RWPE2 (cell line): ENCODE measurements at places on chromosomes 3 and 15.

DNA sequence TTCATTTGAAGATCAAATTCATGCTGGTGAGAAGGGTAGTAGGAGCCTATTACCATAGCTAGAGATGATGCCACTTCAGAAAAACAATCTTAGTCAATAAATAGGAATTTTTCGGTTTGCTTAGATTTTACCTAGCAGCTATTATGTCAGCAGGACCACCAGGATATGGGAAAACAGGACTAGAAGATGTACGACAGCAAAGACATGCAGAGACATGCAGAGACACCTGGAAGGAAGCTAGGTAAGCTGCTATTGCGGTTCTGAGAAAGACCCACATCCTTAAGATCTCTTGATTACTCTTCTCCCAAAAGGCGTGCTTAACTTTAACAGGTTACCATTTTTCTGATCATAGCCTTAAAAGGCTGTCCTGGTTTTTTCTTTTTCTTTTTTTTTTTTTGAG is 64.8 kb upstream of the THSD4 start:
- no peak for DNase-seq

GRCh38 chr3:20186600-20187004 is 596 bp upstream of the SGO1 start:
- DNase-seq = no peak

- peak; percentile 35 for DNase-seq
Observed at GRCh38 chr3:38602576-38603250, 46.8 kb downstream of the SCN5A start.

DNA sequence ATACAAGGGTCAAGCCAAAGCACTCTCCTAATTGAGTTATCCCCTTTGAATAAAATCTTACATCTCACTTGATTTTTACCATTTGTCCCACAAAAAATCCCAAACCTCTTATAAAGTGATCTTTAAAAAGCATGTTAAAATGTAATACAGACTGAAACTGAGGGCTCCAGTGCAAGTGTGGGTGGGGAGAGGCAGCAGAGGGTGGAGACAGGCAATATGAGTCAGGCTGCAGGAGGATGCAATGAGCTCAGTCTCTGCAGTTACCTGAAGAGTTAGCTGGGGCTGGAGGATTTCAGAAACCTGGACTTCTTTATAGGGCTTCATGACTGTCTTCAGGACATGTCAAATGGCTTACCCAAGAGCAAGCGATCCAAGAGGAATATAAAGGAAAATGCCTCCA is 14.2 kb upstream of the COLQ start:
- DNase-seq = no peak

- no peak for DNase-seq
Observed at GRCh38 chr3:49761661-49762060, 24.7 kb downstream of the IP6K1 start.

GRCh38 chr3:53792866-53793265 is 53.4 kb downstream of the CHDH start:
- DNase-seq = no peak

DNA sequence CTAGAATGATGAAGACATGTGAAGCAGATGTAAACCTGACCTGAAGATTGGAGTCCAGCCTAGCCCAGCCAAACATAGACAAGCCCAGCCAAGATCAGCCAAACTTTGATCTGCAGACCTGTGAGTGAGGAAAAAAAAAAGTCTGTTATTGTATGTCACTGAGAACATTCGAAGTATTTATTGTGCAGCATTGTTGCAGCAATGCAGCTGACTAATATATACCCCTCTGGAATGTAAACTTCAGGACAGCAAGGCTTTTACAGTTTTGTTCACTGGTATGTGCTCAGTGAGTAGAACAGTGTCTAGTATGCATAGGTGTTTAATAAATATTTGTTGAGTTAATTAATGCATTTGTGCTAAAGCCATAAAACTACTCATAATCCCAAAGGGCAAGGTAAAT is 23.4 kb downstream of the TMEM202 start:
- no peak for DNase-seq

DNA sequence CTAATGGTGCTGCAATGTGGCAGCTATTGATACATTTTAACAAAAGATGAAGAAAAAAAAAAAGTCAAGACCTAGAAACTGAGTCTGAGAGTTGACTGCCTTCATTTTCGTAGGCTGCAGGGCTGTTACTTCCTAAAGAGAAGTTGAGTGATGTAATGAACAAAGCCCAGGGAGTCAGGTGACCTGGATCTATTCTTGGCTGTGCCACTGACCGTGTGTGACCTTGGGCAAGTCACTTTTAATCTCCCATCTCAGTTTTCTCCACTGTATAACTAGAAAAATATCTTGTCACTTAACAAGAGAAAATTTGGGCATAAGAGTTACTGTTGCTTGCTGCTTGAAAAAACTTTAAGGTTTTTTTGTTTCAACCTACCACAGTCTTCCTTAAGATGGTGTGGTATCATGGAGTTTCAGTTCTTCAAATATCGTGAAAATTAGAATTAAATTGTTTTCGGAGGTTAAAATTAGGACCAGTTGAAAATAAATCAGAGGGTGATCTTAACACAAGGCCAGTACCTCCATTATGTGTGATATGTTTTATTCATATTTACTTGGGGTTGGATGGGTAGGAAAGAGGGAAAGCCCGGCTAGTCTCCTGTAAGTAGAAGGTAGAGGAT is 5.8 kb downstream of the FMN1 start:
- no peak for DNase-seq

- no peak for DNase-seq
Observed at GRCh38 chr15:96392380-96393208, 62.1 kb downstream of the NR2F2 start.

- DNase-seq = no peak
Observed at GRCh38 chr15:76368122-76368621, 31.6 kb downstream of the ISL2 start.

DNA sequence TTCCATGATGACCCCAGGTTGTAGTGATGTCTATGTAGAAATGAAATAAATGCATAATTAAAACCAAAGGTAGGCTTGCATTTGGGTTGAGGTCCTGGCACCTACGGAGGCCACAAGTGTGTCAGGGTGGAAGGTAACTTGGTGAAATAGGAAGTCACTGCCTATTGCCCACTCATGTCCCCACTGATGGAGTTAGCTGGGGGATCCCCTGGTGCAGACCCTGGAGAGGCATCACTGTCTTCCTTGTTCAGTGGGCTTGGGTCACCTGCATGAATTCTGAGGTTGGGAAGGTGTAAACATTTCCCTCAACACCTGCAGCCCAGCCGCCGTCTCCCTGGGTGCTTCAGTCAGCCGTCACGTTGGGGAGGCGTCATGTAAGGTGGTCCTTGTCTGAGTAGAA is 97.1 kb downstream of the APBA2 start:
- no peak for DNase-seq

DNA sequence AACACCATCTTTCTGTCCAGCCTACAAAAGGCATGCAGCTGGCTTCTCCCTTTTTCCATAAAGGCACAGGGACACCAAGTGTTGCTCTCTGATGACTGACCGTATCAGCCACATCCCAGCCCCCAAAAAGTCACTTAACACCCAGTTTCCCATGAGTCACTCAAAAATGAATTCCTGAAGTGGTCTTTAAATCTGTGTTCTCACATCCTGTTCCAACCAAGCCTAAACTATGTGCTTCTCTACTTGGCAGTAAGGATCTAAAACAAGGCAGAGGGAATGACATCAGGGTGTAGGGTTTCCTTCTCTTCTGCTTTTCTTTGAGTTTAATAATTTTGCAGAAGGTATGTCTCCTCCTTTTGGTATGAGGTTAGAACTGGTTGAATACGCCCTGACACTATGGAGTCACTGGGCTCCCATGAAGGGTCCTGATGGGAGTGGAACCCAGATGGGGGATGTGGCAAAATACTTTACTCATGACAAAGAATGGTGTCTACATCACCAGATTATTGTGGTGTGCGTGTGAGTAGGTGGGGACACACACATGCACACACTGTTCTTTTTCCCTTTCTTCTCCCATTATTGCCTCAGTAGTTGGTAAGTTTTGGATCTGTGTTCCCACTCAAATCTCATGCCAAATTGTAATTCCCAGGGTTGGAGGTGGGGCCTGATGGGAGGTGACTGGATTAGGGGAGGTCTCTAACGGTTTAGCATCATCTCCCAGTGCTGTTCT is 35.6 kb upstream of the CCK start:
- no peak for DNase-seq

DNA sequence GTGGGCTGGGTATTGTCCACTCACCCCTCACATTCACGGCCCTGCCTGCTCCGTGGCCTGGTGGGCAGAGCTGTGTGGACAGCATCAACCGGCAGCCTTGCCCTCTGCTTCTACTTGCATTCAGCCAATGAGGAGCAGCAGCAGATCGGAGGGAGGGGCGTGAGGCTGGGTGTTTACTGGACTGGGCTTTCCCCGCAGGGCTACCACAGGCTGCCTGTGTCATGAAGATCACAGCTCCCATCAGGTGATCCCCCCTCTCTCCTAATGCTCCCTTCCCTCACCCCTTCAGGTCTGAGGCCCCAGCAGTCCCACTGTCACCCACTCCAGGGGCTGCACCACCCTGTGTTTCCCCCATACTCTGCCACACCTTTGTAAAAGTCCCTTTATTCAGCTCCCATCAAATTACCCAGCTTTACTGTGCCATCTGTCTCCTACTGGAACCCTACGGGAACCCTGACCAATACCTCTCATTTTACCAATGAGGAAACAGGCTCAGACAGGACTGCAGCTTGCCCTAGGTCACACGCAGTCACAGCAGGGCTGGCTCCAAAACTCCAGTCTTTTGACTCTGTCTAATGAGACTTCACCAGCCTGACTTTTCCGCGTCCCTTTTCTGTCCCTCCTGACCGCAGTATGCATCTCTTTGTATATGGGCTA is 81.1 kb downstream of the MEGF11 start:
- no peak for DNase-seq

DNA sequence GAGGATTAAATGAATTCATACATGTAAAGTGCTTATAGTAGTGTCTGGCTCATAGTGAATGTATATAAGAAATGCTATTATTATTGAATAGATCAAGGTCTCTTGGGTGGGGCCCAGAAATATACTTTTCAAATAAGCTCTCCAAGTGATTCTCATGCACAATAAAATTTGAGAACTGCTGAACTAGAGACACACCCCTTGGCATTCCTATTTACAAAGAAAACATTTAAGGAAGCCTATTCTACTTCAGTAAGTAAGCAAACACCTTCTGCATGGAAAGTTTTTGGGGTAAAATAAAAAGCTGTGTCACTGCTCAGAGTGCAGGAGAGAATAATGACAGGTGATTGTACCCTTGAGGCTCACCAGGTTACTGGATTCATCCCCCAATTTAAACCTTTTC is 75.2 kb downstream of the EOMES start:
- no peak for DNase-seq

DNA sequence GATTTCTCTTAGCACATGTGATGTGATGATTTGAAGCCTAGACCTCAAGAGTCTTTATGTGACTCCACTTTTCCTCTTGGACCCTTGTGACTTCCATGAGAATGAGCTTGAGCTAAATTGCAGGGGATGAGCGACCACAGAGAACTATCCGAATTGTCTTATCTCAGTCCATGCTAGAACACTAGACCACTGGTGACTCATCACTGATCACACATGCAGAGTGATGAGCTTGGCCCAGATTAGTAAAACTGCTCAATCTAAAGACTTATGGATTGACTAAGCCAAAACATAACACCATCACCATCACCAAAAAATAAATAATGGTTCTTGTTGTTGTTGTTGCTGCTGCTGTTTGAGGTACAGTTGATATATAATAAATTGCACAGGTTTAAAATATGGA is 114.1 kb upstream of the CFAP20DC start:
- no peak for DNase-seq

DNA sequence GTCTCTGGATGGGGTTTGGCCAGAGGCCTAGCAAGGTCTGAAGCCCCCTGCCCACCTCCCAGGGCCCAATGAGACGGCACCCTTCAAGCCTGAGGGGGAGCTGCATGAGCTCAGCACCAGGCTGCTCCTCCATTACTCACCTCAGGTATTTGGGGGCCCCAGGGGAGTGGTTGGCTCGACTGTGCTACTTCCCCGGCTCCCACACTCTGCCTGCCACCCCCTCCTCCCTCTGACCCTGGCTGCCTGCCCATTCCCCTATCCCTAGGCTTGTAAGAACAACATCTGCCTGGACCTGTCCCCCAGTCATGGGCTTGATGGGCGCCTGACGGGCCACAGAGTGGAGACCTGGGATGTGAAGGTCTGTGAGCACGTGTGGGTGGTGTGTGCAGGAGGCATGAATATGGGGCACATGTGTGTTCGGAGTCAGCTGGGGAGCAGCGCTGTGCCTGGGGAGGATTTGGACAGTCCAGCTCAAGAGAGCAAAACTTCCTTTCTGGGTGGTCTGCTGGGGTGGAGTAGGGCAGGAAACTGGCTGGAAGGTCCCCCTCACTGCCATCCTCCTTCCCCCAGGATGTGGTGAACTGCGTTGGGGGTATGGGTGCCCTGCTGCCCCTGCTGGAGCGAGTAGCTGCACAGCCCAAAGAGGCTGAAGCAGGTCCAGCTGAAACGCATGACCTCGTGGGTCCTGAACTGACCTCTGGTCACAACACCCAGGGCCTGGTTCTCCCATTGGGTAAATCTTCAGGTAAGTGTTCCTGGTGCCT is 17.4 kb downstream of the NBEAL2 start:
- DNase-seq = peak; percentile 65

- no peak for DNase-seq
Observed at GRCh38 chr3:35737080-35737479, 97.8 kb downstream of the ARPP21 start.

DNA sequence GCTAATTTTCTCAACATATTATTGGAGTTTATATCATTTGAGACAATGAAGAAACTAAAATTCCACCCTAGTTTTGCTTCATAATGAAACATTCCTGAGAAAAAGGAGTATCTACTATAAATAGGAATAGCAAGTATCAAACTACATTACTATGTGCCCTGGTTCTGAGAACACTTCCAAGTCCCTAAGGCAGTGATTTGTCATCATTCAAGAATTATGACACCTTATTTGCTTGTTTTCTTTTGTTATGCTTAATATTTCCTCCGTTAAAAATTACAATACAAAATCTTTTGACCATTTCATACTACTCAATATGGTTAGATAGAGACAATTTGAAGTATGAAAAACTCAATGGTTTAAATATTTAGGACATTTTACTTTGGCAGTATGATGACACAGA is 707.8 kb upstream of the GOLIM4 start:
- no peak for DNase-seq

DNA sequence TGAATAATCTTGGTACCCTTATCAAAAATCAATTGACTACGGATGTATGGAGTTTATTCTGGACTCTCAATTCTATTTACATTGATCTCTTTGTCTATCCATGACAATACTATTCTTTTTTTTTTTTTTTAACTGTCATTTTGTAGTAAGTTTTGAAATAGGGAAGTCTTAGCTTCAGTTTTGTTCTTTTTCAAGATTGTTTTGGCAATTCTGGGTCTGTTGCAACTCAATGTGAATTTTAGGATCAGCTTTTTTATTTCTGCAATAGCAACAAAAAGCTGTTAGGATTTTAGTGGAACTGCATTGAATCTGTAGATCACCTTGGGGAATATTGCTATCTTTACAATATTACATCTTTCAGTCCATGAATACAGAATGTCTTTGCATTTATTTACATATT is 21.4 kb downstream of the BTLA start:
- DNase-seq = no peak
